Thyroid gland (tissue), 4 donors: ENCODE measurements at places on chromosomes 12 and 14.

DNA sequence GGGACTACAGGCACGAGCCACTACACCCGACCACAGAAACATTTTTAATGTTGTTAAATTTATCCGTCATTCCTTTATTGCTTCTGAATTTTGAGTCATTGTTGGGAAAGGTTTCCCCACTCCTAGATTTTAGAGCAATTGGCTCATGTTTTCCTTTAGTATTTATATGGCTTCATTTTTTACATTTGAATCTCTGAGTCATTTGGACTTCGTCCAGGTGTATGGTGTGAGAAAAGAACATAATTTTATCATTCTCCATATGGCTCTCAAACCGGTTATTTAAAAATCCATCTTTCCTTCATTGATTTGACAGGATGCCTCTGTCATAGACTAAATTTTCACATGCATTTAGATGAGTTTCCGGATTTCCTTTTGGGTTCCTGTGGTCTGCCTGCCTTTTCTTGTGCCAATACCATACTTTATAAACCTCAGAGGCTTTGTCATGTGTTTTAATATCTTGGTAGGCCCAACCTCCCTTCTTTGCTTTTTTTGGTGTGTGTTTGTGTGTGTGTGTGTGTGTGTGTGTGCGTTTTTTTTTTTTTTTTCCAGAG lies 30.9 kb downstream of the LRTM2 start:
- DNase-seq, result no peak
- H3K36me3 ChIP-seq, result no peaks in the 10 kb centered on the region
- no peaks in the 10 kb centered on the region for H3K4me1 ChIP-seq
- H3K4me3 ChIP-seq, result no peak overlapping the region
- no peaks in the 10 kb centered on the region for H3K27me3 ChIP-seq
- H3K27ac ChIP-seq, result no peak overlapping the region

DNA sequence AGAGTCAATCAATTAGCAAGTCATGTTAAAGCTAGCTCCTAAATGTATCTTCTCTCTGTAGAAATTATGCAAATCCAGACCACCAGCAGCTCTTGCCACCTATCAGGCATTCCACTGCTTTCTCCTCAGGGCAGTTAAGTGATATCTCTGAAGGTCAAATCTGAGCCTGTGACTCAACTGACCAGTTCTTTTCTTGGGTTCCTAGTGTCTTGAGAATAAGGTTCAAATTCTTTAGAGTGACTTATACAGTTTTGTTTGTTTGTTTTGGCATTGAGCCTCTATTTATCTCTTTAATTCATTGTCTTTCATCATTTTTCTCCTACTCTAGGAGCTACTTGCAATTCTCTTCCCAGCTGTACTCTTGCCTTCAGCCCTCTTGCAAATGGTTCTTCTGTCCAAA lies 2.5 kb upstream of the LRIG3 start:
- no peak overlapping the region for H3K27ac ChIP-seq
- H3K27me3 ChIP-seq, result no peaks in the 10 kb centered on the region
- H3K4me1 ChIP-seq, result peaks cover 17% of the 10 kb centered on the region
- no peak for DNase-seq
- no peak overlapping the region for H3K4me3 ChIP-seq
- H3K36me3 ChIP-seq, result no peaks in the 10 kb centered on the region

DNA sequence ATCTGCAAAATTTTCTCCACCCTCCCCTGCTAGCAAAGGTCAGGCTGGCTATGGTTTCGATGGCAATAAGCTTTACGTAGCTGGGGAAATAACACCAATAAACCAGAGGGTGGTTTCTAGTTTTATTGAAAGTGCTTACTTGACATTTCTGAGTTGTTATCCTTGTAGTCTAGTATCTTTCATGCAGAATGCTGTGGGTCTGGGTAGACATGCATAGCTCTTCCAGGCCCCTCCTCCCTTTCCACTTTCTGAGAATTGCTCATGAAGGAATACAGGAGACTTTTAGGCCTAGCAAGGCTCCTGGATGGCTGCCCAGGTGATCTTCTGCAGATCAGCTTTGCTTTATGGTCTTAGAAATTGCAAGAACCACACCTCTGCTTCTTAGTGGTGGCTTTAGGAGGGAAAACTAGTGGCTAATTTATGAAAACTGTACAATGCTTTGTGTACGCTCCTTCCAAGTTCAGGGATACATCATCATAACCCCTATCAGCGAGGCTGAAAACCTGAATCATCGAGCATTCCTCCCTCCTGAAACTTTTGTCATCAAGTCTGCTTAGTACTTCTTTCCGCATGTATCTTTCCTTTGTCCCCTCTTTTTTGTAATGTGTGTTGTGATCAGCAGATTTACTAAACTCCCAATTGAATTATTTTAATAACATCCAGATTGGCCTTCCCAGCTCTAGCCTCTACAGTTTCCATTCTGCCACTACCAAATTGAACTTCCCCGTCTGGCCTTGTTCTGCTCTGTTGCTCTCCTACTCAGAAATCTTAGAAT lies 473.0 kb downstream of the RAD51B start:
- peak overlapping the region; percentile 38 for H3K27ac ChIP-seq
- H3K4me3 ChIP-seq, result no peak overlapping the region
- H3K4me1 ChIP-seq, result peaks cover 35% of the 10 kb centered on the region
- H3K27me3 ChIP-seq, result no peaks in the 10 kb centered on the region
- no peaks in the 10 kb centered on the region for H3K36me3 ChIP-seq

DNA sequence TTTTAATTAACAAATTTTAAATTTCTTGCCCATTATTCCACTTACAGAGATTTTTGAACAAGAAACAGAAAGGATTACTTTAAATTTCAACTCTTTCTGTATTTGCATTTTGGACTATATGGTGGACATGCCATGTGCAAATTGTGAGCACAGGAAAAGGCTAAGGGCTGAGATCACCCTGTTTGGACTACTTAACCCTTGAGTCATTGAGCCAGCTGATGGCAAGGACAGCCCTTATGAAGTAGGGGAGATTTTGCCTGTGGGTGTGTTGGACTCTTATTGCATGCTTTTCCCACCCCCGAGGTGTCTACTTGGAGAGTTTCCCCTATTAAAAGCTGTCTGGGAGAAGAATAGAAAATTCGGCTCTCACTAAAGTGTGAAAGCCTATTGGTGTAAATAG lies 17.2 kb downstream of the DERA start:
- no peak for DNase-seq
- no peak overlapping the region for H3K27ac ChIP-seq
- no peaks in the 10 kb centered on the region for H3K36me3 ChIP-seq
- no peaks in the 10 kb centered on the region for H3K27me3 ChIP-seq
- H3K4me1 ChIP-seq, result peaks cover 13% of the 10 kb centered on the region

DNA sequence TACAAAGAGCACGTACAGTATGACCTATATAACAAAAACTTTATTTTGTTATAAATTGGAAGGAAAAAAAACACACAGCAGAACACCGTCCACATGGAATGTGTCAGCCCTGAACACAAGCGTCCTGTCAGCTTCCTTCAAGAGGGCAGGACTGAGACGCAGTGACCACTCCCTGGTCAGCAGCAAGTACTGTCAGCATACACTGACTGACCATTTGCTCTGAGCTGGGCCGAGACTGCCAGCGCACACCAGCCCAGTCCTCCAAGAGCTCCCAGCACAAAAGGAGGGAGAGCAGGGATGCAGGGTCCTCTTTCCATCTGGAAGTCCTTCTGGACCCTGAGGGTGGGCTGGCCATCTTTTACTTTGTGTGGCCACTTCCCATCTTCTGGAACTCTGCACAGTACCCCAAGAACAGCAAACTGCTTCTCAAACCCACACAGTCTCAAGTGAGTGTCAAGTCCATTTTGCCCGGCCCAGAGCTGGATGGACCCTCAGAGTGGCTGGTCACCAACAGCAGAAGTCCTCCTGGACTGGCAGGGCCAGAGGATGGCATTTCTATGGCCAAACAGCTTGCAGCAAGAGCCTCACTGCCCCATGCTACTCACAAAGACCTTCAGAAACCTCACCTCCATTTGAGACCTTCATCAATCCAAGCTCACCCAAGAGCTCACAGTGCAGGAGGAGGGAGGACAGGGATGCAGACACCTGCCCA lies 11.7 kb downstream of the CCDC88C start:
- H3K27ac ChIP-seq, result no peak overlapping the region
- H3K4me1 ChIP-seq, result no peaks in the 10 kb centered on the region
- H3K36me3 ChIP-seq, result no peaks in the 10 kb centered on the region
- no peaks in the 10 kb centered on the region for H3K27me3 ChIP-seq
- DNase-seq, result no peak
- H3K4me3 ChIP-seq, result no peak overlapping the region

- H3K27ac ChIP-seq, result no peak overlapping the region
- peaks cover 4% of the 10 kb centered on the region for H3K4me1 ChIP-seq
- peak; percentile 80 for DNase-seq
- H3K4me3 ChIP-seq, result no peak overlapping the region
- no peaks in the 10 kb centered on the region for H3K27me3 ChIP-seq
These were observed 235.4 kb downstream of the SEC23A start for GRCh38 chr14:38867561-38868150.

GRCh38 chr14:23385642-23386265 lies 8.9 kb downstream of the CMTM5 start:
- H3K27ac ChIP-seq, result no peak overlapping the region
- H3K27me3 ChIP-seq, result no peaks in the 10 kb centered on the region
- H3K4me3 ChIP-seq, result no peak overlapping the region
- H3K36me3 ChIP-seq, result no peaks in the 10 kb centered on the region
